ENCODE measurements at places on chromosomes 3 and 15. TPM values are rescaled to one million over a fixed set of nuclear protein-coding genes. Genes with fewer than 3 reads are reported as not detected.

- H3K27me3 ChIP-seq: no peaks in the 10 kb centered on the region
- no peak for DNase-seq
- no peaks in the 10 kb centered on the region for H3K36me3 ChIP-seq
- no peak overlapping the region for H3K4me3 ChIP-seq
- H3K27ac ChIP-seq: peak overlapping the region; percentile 72
These were observed 125.1 kb downstream of the TIGIT start for GRCh38 chr3:114418724-114419543.

DNA sequence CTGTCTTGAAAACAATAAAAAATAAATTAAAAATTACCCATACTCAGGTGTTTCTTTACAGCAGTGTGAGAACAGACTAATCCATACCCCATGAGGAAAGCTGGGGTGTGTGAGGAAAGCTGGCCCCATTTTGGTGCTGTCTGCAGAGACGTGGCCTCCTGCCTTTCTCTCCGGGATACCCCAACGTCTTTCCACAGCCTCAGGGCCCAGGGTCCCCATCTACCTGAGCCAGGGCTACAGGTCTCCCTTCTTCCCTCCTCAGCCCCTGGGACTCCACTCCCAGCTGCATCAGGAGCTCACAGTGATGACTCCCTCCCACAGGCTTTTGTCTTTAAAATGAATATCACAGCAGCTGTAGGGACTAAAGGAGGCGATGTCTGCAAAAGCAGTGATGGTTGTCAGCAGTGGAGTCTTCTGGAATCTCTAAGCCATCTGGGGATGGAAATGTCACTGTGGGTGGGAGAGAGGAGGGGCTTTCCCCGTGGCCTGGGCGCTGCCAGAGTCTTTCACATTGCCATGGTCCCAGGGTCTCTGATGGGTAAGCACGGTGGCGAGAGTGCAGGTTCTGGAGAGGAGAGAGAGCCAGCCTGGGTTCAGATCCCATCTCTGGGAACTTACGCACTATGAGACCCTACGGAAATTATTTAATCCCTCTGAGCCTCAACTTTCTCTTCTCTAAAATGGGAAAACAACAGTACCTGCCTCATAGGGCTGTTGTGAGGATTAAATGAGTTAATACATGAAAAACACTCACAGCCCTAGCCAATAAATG is 259.3 kb downstream of the PLCL2 start:
- no peak overlapping the region for H3K4me3 ChIP-seq

GRCh38 chr15:85030301-85030929 is 48.8 kb downstream of the PDE8A start:
- H3K36me3 ChIP-seq: no peaks in the 10 kb centered on the region
- no peak for DNase-seq
- H3K27me3 ChIP-seq: no peaks in the 10 kb centered on the region
- H3K27ac ChIP-seq: no peak overlapping the region
- no peak overlapping the region for H3K4me3 ChIP-seq

DNA sequence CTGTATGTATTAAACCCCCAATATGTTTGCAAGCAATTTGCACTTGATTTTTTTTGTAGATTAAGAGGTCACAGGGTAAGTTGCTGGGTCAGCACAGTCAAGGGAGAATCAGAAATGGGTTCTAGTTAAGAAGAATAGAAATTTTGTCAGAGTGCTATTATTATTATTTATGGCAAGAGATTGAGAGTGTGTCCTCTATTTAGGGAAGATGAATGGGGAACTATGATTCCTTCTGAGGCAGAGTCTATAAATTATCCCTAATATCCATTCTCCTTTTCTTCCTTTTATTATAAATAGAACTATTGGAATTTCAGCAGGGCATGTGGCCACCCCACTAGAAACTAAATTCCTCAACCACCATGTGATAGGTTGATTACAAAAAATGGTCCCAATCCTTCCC is 209.9 kb upstream of the UBE2E1 start:
- H3K27me3 ChIP-seq: no peaks in the 10 kb centered on the region
- peaks cover under 1% of the 10 kb centered on the region for H3K4me1 ChIP-seq
- DNase-seq: no peak
- H3K4me3 ChIP-seq: no peak overlapping the region
- no peaks in the 10 kb centered on the region for H3K36me3 ChIP-seq

FBXW12 gene
- total RNA-seq: not detected

DAZL gene
- not detected for total RNA-seq

GRCh38 chr15:67025719-67026609 is 39.4 kb upstream of the SMAD3 start:
- no peaks in the 10 kb centered on the region for H3K36me3 ChIP-seq
- H3K4me3 ChIP-seq: no peak overlapping the region
- H3K4me1 ChIP-seq: peaks cover 32% of the 10 kb centered on the region
- H3K27ac ChIP-seq: no peak overlapping the region

GRCh38 chr3:121436074-121436473 is 109.7 kb downstream of the POLQ start:
- peaks cover 6% of the 10 kb centered on the region for H3K4me1 ChIP-seq
- DNase-seq: no peak

CHRFAM7A gene
- total RNA-seq: 14.4 TPM

GRCh38 chr15:29289173-29289572 is 19.6 kb upstream of the NSMCE3 start:
- no peak overlapping the region for H3K4me3 ChIP-seq
- H3K27ac ChIP-seq: no peak overlapping the region
- no peaks in the 10 kb centered on the region for H3K4me1 ChIP-seq
- DNase-seq: no peak
- no peaks in the 10 kb centered on the region for H3K36me3 ChIP-seq
- no peaks in the 10 kb centered on the region for H3K27me3 ChIP-seq

DNA sequence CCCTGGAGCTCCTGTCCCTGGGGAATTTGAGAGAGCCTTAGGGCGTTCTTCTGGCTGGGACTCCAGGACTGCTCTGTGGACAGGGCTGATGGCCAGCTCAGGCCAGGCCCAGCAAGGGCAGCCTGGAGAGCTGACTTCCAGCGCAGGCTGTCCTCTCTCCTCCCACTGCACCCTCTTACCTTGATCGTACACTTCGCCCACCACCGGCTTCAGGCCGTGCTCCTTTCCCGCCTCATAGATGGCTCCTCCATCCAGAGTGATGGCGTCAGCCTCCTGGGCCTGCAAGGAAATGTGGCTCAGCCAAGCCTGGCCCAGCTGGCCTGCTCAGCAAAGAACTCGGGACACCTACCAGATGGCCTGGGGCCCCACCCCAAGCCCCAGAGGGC is 3.1 kb downstream of the MELTF start:
- H3K36me3 ChIP-seq: no peaks in the 10 kb centered on the region
- H3K27me3 ChIP-seq: no peaks in the 10 kb centered on the region
- no peak overlapping the region for H3K27ac ChIP-seq
- DNase-seq: no peak
- H3K4me3 ChIP-seq: no peak overlapping the region
- peaks cover 37% of the 10 kb centered on the region for H3K4me1 ChIP-seq

DNA sequence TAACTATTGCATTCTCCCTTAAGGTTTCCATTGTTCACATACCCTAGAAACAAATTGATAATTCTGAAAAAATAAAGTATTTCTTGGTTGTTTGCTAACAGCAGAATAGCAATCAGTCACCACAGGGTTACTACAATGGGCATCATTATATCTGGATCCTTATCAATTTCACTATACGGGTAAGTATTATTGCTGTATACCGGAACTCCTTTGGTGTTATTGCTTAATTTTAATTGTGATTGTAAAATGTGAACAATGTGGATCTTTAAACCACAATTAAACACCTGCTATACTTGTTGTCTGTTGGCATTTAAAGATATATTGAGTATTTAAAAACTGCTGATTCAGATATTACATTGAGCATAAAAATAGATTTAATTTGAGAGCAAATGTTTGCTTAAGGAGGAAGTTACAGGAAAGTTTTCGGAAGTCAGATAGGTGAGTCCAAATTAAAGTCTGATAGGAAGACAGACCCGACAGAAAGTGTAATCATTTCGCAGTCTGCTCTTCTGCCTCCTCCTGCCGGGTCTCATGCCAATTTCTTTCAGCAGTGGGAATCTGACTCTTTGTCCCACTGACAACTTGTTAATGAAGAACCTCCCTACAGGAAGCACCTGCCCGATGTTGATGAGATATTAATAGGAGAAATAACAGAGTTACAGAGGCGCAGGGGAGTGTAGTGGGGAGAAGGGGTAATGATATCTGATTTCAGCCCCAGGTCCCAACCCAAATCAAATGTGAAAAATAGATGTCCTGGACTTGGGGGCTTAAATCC is 169.7 kb upstream of the TBC1D5 start:
- no peak overlapping the region for H3K27ac ChIP-seq
- no peaks in the 10 kb centered on the region for H3K27me3 ChIP-seq
- H3K36me3 ChIP-seq: no peaks in the 10 kb centered on the region
- DNase-seq: no peak
- no peak overlapping the region for H3K4me3 ChIP-seq
- no peaks in the 10 kb centered on the region for H3K4me1 ChIP-seq

- no peak overlapping the region for H3K27ac ChIP-seq
- DNase-seq: no peak
- no peaks in the 10 kb centered on the region for H3K27me3 ChIP-seq
- peaks cover 2% of the 10 kb centered on the region for H3K4me1 ChIP-seq
- H3K4me3 ChIP-seq: no peak overlapping the region
- no peaks in the 10 kb centered on the region for H3K36me3 ChIP-seq
These were observed 46.7 kb downstream of the PRTG start for GRCh38 chr15:55696221-55696620.

DNA sequence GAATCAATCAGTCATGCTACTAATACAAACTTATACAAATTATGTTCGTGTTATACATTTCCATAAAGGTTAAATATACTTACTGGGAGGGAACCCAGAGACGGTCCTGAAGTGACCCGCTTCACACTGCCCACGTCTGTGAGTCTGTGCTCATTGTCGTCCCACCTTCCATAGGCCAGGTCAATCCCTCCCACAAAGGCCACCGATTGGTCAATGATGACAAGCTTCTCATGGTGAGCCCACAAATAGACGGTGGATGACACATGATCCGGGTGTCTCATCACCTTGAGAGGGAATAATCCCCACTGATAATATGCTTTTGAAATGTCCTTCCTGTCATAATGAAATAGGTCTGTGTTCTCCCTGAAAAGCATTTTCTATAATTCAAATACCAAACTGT is 121.7 kb downstream of the PLD1 start:
- H3K27me3 ChIP-seq: no peaks in the 10 kb centered on the region
- H3K4me3 ChIP-seq: no peak overlapping the region
- no peak overlapping the region for H3K27ac ChIP-seq
- no peaks in the 10 kb centered on the region for H3K36me3 ChIP-seq
- DNase-seq: no peak
- H3K4me1 ChIP-seq: peaks cover 5% of the 10 kb centered on the region

GRCh38 chr15:39096608-39097205 is 484.2 kb upstream of the THBS1 start:
- no peak overlapping the region for H3K27ac ChIP-seq
- no peaks in the 10 kb centered on the region for H3K36me3 ChIP-seq
- H3K27me3 ChIP-seq: no peaks in the 10 kb centered on the region
- no peaks in the 10 kb centered on the region for H3K4me1 ChIP-seq
- DNase-seq: no peak

- H3K27me3 ChIP-seq: no peaks in the 10 kb centered on the region
- H3K27ac ChIP-seq: no peak overlapping the region
- H3K36me3 ChIP-seq: no peaks in the 10 kb centered on the region
- H3K4me1 ChIP-seq: no peaks in the 10 kb centered on the region
- H3K4me3 ChIP-seq: no peak overlapping the region
These were observed 92.4 kb upstream of the LRRFIP2 start for GRCh38 chr3:37266809-37267208.

- H3K27ac ChIP-seq: peak overlapping the region; percentile 31
- no peaks in the 10 kb centered on the region for H3K4me1 ChIP-seq
- no peaks in the 10 kb centered on the region for H3K27me3 ChIP-seq
- H3K36me3 ChIP-seq: no peaks in the 10 kb centered on the region
- H3K4me3 ChIP-seq: no peak overlapping the region
These were observed 305.4 kb upstream of the ROPN1 start for GRCh38 chr3:124297062-124297980.

- DNase-seq: no peak
- H3K27me3 ChIP-seq: no peaks in the 10 kb centered on the region
- peaks cover 26% of the 10 kb centered on the region for H3K4me1 ChIP-seq
- H3K27ac ChIP-seq: peak overlapping the region; percentile 50
- H3K36me3 ChIP-seq: no peaks in the 10 kb centered on the region
These were observed 12.7 kb upstream of the PTPN9 start for GRCh38 chr15:75591655-75592364.

DNA sequence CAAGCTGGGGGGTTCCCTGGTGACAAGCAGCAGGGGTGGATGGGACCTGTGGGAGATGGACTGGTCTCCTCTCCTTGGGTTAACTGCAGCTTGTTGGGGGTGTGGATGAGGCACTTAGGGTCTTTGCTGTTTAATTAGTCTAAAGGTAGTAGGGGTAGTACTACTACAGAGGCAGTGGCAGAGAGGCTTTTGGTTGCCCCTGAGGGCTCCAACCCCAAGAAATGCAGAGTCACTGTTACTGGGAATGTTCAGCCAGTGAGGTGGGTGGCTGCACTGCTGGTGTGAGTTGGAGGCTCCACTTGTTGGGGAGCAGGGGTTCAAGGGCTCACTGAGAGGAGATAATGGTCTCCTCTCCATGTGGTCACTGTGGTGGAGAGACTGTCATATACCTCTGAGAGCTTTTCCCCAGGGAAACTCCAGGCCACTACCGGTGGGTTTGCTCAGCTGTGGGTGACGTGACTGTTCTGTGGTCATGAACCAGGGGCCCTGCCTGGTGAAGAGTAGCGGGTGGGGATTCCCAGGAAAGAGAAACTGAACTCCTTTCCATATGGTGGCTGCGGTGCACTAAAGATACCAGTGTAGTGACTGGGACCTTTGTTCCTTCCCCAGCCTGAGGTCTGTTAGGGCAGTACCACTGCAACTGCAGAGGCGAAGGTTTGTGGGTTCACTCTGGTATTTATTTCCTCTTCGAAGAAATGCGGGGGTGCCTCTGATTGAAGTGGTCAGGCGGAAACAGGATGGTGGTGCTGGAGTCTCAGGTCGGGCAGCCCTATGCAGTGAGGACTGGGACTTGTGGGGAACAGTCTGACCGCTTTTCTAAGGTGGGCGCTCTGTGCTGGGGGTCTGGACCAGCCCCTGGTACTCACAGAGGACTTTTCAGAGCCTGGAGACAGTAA is 68.9 kb upstream of the TNFSF10 start:
- H3K4me3 ChIP-seq: no peak overlapping the region
- no peak overlapping the region for H3K27ac ChIP-seq
- no peak for DNase-seq
- H3K36me3 ChIP-seq: no peaks in the 10 kb centered on the region
- no peaks in the 10 kb centered on the region for H3K27me3 ChIP-seq

DNA sequence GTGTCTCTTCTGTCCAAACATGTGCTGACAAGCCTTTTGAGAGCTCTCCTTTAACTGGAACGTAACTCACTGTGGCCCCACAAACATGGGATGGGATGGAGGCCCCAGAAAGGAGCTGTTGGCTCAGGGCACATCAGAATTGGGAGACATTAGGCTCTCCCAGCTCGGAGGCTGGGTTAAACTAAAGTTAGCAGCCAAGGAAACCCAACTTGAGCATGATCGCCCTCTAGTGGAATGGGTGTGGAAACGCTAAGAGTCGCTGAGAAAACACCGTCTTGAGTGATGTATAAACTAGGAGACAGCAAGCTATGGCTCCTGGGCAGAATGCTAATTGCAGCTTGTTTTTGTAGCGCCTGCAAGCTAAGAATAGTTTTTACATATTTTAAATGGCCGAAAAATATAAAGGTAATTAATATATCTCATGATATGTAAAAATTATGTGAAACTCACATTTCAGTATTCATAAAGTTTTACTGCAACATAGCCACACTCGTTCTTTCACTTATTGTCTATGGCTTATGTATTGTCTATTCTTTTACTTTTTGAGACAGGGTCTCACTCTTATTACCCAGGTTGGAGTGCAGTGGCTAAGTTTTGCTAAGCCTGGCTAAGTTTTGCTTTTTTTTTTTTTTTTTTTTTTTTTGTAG is 138.8 kb upstream of the HACD2 start:
- no peaks in the 10 kb centered on the region for H3K27me3 ChIP-seq
- H3K27ac ChIP-seq: no peak overlapping the region
- peaks cover 3% of the 10 kb centered on the region for H3K4me1 ChIP-seq
- no peak overlapping the region for H3K4me3 ChIP-seq

TMEM45A gene
- total RNA-seq: 22.2 TPM

ARGFX gene
- not detected for total RNA-seq
